ENCODE measurements at places on chromosomes 1 and 21. TPM values are rescaled to one million over a fixed set of nuclear protein-coding genes. Genes with fewer than 3 reads are reported as not detected.

The RORC gene
- total RNA-seq = 0.39 TPM

The IL10 gene
- total RNA-seq = 0.26 TPM

The DNAJC16 gene
- total RNA-seq = 24.3 TPM

The TRIM46 gene
- total RNA-seq = 3.5 TPM

The NT5C1A gene
- not detected for total RNA-seq

The FMO5 gene
- total RNA-seq = 5.2 TPM

The IL20 gene
- not detected for total RNA-seq

The OR6N1 gene
- total RNA-seq = not detected

The BLACAT1 gene
- total RNA-seq = 0.13 TPM

The ADGRB2 gene
- total RNA-seq = 4.4 TPM

The METTL25B gene
- 10.8 TPM for total RNA-seq

The TGFB2 gene
- total RNA-seq = 49.2 TPM

The ITLN2 gene
- total RNA-seq = not detected

The OR2T3 gene
- not detected for total RNA-seq

The TUFT1 gene
- 15.8 TPM for total RNA-seq

The AIRE gene
- total RNA-seq = not detected

The EPHA10 gene
- total RNA-seq = not detected

The NPHS2 gene
- not detected for total RNA-seq

The RNPC3 gene
- total RNA-seq = 22.5 TPM

The TMCO2 gene
- not detected for total RNA-seq

The PLPPR4 gene
- 0.54 TPM for total RNA-seq

The KCND3 gene
- 11.8 TPM for total RNA-seq

The ARHGEF16 gene
- 0.11 TPM for total RNA-seq

The GPR25 gene
- total RNA-seq = not detected

The IQCC gene
- 1.2 TPM for total RNA-seq

The SLFNL1 gene
- 0.43 TPM for total RNA-seq

The PTGER3 gene
- total RNA-seq = under 0.01 TPM

The OPTC gene
- not detected for total RNA-seq

The EFCAB7 gene
- 12.0 TPM for total RNA-seq

The HLX gene
- total RNA-seq = 6.4 TPM

The ELF3 gene
- 0.13 TPM for total RNA-seq

The TMOD4 gene
- total RNA-seq = 0.52 TPM

All from articular chondrocyte of knee joint (primary cell).